ENCODE measurements at places on chromosomes 1 and 21. TPM values are rescaled to one million over a fixed set of nuclear protein-coding genes. Genes with fewer than 3 reads are reported as not detected.

DNA sequence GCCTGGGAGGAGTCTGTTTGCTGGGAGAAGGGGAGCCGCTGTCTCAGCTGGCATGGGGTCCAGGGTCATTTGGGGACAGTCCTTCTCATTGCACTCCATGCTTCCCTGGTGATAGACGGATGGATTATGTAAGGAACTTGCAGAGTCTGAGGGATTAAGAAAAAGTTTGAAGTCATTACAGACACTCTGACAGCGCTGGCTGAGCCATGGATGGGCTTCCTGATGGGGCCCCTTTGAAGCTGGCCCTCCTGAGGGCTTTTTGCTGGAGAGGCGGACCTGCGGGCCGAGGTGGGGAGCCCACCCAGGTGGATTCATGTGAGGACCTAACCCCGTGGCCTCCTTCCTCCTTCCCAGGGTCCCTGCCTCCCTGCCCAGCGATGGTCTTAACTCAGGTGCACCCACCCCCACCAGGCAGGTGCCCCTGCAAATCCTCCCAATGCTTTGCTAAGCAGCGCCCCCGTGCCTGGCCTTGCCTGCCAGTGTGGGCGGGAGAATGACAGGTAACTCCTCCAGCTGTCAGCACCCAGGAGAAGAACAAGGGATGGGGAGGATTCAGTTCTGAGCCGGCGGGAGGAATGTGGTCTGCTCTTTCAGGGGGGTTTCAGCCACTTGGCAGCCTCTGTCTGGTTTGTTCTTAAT is 24.2 kb upstream of the C1orf174 start:
- peak; percentile 59 for DNase-seq

Gene RXFP4
- total RNA-seq: not detected

Gene GREM2
- 0.57 TPM for total RNA-seq

Gene SIM2
- total RNA-seq: 0.47 TPM

Gene INAVA
- 0.25 TPM for total RNA-seq

Gene RHD
- total RNA-seq: not detected

Gene HSD11B1
- not detected for total RNA-seq

Gene FALEC
- total RNA-seq: not detected

Gene CLIC6
- total RNA-seq: 0.50 TPM

DNA sequence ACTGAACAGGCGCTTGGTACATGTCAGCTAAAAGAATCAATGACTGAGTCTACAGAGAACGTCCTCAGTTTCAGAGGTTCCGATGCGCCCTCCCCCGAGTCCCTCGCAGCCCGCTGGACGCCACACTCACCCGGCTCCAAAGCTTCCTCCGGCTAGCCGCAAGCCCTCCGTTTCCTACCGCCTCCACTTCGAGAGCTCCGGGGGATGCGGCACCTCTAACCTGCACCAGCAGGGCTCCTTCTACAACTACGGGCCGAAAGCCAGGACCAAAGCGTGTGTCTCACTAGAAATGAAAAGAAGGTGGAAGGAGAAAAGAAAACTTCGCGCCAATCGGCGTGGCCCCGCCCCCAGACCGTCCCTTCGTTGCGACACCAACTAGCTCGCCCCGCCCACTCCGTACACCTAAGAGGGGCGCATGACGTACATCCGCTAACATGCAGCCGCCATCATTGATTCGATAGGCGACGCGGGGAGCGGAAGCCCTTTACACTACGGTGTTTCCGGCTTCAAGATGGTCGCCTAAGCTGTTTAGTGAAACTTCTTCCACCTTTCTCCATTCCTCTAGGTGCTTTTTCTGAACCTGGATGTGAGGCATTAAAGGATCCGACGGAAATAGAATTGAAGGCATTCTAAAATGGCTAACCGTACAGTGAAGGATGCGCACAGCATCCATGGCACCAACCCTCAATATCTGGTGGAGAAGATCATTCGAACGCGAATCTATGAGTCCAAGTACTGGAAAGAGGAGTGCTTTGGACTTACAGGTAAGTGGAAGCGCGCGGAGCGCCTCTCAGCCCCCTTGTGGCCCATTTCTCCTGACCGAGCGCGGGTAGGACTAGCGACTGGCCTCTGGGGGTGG is at the start of the genes ORC1 and PRPF38A:
Gene ORC1, minus strand, starts transcription at position 308 of the 859 bp plus-strand sequence. CDS start 2,200 bp downstream, outside the sequence.
Gene PRPF38A, plus strand, starts transcription at position 487 of the 859 bp plus-strand sequence. Its CDS starts 148 bp downstream, at position 635.
- DNase-seq: peak; percentile 96

DNA sequence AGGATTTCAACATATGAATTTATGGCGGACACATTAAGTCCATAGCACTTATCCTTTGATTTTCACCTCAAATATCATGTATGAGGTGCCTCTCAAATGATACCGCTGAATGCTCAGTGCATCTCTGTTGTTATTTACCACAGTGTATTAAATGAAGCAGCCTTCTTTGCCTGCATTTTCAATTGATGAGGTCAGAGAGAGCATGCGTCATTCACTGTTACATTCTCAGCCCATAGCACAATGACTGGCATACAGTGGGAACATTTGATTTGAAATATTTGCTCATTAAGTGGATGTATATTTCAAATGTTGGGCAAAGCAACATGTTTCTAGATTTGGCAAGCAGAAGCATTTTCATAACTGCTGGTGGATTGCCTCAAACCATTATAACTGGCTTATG is 45.7 kb downstream of the LRRC7 start:
- no peak for DNase-seq

DNA sequence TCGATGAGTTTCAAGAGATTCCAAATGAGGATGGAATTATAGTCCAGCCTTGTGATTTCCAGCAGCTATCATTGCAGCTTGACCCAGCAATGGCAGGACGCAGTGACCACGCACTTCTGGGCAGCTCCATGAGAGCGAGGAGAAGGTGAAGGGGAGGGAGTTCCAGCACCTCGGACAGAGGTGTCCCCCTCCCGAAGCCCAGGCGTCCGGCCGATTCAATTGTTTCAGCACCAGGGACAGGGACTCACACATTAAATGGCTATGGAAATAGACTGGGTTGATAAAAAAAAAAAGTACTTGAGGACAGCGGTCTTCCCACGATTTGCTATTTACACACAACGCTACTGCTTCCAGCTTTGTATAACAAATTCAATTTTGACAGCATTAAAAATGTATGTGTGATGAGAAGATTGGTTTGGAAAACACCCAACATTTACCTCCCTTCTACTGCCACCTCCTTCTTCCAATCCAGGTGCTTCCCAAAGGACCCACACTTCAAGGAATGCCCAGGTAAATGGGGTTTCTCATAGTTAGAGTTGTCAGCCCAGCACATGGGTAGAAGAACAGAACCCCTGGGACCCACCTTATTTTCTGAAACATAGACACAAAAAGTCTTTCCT is 71.8 kb downstream of the DISP3 start:
- DNase-seq: no peak

GRCh38 chr1:37267111-37267835 is 207.1 kb upstream of the ZC3H12A start:
- DNase-seq: peak; percentile 41

- no peak for DNase-seq
Observed at GRCh38 chr1:111672331-111672730, 52.7 kb downstream of the RAP1A start.

DNA sequence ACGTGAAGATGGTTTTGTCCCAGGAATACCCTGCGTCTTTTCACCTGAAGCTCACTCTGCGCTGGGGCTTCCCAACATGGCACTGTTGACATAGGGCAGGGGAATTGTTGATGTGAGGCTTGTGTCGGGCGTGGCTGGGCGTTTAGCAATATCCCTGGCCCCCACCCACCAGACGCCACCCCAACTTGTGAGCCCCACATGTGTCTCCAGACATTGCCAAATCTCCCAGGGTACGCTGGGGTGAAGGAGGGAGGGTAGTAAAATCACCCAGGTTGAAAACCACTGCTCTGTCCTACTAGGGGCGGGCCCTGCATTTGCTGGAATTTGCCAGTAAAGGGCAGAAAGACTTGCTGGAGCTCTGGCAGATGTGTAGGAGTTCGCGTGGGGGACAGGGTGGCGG is 36.0 kb downstream of the SPSB1 start:
- DNase-seq: no peak

Gene AK5
- total RNA-seq: not detected

DNA sequence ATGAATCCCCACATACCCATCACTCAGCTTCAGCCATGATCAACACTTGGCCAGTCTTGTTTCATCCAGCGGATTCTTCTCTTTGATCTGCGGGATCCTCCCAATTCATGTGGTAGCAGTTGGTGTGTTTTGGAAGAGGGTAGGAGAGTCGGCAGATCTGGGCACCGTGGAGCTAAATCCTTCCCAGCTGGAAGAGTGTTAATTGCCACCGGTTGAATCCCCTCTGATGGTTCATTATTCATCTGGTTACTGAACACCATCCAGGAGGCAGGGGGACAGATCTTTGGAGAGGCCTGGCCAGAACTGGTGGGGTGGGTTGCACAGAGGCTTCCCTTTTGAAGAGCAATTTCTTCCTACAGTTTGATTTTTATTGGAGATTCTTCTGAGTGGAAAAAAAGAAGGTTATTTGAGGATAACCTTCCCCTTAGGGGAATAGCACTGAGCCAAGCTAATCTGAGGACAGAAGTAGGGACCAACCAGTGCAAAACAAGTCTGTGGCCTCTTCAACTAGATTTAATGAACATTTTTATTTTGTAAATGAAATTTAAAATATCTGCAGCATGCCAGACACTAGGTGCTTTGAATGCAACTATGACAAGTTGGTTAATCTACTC is 8.1 kb downstream of the NFASC start:
- DNase-seq: no peak

Gene FCRLB
- total RNA-seq: 0.42 TPM

Gene ADAM30
- not detected for total RNA-seq

- DNase-seq: no peak
Observed at GRCh38 chr1:109059026-109059425, 16.8 kb downstream of the TAF13 start.

Gene FMN2
- not detected for total RNA-seq

Gene BGLAP
- total RNA-seq: 1.8 TPM

Gene UTS2
- total RNA-seq: 0.78 TPM

DNA sequence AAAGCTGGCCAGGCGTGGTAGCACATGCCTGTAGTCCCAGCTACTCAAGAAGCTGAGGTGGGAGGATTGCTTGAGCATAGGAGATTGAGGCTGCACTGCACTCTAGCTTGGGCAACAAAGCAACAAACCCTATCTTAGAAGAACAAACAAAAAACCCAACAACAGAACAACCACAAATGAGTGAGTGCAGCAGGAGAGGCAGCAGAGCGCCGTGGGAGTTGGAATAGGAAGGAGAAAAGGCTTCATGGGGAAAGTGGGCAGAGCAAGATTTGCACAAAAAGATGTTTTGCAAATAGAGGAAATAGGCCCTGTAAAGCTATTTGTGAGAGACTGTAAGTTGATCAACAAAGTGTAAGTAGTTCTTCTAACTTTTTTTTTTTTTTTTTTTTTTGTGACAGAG is 19.6 kb downstream of the SMAP2 start:
- DNase-seq: no peak

DNA sequence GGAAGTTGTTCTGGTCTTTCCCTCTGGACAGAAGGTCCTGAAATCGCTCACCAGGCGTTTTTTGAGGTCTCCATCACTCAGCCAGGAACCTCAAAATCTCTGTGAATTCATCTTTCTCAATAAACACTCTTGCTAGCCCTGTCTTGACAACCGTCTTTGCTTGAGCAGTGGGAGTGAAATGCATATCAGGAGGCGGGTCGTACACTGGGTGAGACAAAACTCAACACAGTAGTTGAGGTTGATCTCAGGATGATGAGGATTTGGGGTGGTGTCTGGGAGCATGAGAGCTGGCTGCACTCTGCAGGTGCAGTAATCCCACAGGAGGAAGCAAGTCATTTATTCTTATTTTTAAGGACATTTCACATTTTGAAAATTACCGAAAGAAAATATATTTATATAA is 1.9 kb downstream of the GPR25 start:
- DNase-seq: no peak

DNA sequence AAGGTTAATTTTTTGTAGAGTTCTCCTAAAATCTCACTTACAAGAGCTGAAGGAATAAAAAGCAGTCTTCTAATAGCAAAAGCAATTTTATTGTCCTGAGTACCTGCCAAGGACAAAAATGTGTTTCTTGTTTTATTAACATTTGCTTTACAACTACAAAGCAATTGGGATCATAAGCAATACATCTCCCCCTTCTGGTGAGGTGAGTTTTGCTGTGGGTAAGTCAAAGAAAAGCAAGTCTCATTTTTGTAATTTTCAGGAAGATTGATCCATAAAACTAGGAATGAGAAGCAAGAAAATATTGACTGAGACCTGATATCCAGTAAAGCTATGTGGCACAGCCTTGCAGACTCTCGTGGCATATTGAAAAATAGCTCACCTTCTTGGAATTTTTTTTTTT is 2162.7 kb downstream of the NCAM2 start:
- DNase-seq: no peak

DNA sequence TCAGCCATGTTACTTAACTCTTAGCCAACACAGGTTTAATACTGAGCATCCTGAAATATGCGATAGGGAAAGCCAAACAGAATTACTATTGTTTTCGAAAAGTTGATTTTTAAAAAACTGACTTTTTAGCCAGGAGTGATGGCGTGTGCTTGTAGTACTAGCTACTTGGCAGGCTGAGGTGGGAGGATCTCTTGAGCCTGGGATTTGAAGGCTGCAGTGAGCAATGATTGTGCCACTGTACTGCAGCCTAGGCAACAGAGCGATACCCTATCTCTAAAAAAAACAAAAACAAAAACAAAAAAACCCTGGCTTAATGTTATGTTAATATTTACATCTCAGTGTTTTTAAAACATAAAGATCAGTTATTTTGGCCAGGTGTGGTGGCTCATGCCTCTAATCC is 16.7 kb downstream of the NMNAT1 start:
- no peak for DNase-seq

DNA sequence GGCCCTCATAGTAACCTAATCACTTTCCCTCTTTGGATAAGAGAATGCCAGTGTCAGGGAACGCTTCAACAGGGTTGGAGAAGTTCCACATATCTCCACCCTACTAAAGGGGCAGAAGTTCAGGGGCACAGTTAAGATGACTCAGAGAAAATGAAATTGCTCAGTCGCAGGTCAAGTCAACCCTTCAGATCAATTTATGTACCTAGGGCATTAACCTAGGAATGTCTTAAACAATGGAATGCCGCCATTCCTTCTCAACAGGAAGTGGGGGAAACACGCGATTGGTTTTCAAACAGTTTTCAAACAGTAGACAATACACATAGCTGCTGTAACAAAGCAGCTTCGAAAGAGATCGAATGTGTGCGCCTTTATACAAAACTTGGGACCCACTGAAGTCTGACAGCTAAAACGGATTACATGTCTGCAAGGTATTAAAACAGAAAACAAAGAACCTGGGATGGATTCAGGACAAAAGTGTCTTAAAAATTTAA is 897 bp downstream of the SLC25A24 start:
- no peak for DNase-seq

Gene LMOD1
- total RNA-seq: not detected

GRCh38 chr1:208044589-208045462 is 133.9 kb upstream of the CD34 start:
- peak; percentile 12 for DNase-seq

GRCh38 chr1:232108598-232108997 is 482.0 kb downstream of the DISC1 start:
- no peak for DNase-seq

Gene BATF3
- 137 TPM for total RNA-seq

GRCh38 chr1:94661431-94661932 is 119.9 kb upstream of the F3 start:
- DNase-seq: no peak

DNA sequence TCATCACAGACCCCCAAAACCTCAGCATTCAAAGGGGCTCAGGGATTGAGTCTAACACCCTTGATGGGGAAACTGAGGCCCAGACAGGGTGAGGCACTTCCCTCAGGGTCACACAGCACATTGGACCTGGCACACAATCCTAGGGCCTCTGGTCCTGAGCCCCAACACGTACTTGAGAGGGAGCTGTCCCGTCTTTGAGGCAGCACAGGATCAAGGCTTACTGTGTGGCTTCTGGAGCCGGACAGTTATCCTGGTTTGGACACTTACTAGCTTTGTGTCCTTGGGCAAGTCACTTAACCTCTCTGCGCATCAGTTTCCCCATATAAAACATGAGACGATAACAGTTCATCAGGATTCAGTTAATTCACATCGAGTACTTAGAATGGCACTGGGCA is 26.5 kb downstream of the RUNX3 start:
- no peak for DNase-seq
